ENCODE measurements at places on chromosomes 3 and 15. TPM values are rescaled to one million over a fixed set of nuclear protein-coding genes. Genes with fewer than 3 reads are reported as not detected.
A peak's percentile ranks its signal among the peaks of the same experiment; 100 is the strongest.

DNA sequence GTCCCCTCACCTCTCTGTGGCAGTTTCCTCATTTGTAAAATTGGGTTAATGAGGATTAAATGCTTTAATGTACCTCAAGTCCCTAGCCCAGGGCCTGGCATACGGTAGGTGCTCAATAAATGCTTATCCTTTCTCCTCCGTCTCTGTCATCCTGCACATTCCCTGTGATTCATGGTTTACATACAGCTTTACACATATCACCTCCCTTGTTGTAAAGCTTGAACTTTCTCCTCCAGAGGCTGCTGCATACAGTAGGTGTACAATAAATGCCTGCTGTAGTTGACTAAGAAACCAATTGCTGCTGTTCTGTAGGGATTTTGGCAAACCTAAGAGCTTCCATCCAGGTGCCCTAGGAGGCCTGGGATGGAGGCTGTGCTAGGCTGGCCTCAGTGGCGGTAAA is 1.5 kb upstream of the CSPG4 start:
- no peak for DNase-seq

- no peak for DNase-seq
These were observed 89.9 kb upstream of the FLNB start for GRCh38 chr3:57918123-57918837.

GRCh38 chr3:123618768-123619484 is 34.1 kb upstream of the HACD2 start:
- DNase-seq, result peak; percentile 64

GRCh38 chr15:50824514-50824913 is 59.0 kb upstream of the SPPL2A start:
- DNase-seq, result no peak

- no peak for DNase-seq
These were observed 394.5 kb downstream of the SHQ1 start for GRCh38 chr3:72453706-72454105.

The LRRIQ4 gene
- total RNA-seq, result not detected

The SI gene
- total RNA-seq, result not detected

DNA sequence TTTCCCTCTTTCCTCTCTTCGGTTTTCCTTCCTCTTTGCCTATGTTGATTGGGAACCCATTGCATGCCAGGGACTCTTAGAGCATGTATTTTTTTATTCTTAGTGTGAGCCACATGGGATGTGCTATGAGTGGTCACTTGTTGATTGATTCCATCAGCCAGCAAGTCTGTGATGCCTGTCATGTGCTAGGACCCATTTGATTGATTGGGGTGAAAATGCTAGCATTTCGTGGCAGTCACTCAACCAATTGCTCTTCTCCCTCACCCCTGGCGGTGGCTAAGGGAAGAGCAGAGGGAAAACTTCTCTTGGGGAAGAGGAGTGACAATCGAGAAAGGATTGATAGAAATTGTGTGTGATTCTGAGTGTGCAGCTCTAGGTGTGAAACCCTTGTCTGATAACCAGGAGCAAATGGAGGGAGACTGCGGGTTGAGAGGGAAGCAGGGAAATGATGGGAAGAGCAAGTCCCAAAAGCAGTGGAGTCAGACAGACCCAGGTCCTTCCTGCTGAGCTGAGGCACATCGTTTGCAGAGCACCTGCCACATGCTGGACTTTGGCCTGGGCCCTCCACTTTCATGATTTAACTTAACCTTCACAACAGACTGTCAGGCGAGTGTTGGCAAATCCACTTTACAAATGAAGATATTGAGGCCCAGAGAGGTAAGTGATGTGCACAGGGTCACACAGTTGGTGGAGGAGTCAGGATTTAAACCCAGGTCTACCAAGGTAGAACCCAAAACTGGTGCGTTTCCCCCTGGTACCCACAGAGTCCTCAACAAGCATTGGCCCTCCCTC is 40.0 kb downstream of the SLC6A11 start:
- no peak for DNase-seq

DNA sequence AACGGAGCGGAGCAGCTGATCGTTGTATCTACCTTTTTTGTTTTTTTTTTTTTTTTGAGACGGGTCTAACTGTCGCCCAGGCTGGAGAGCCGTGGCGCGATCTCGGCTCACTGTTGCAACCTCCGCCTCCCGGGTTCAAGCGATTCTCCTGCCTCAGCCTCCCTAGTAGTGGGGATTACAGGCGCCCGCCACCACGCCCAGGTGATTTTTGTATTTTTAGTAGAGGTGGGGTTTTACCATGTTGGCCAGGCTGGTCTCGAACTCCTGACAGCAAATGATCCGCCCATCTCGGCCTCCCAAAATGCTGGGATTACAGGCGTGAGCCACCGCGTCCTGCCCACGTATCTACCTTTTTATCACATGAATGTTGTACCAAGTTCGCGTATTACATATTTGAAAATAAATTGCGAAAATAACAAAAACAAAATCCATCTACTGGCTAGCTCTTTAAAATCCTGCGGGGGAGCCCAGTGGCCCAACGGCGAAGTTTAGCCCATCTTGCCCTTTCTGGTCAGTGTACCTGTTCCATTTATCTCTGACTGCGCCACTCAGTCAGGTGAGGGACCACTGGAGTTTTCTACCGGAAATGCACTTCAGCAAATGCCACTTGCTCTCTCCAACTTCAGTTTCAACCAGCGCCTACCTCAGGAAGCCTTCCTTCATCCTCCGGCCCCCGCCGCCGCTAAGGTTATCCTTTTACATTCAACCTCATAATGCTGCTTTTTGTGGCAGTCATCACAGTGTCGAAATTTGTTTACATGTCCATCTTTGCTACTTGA is 1.2 kb upstream of the EIF3J start:
- DNase-seq, result peak; percentile 48
